ENCODE measurements at places on chromosomes 4 and X.
A peak's percentile ranks its signal among the peaks of the same experiment; 100 is the strongest.

DNA sequence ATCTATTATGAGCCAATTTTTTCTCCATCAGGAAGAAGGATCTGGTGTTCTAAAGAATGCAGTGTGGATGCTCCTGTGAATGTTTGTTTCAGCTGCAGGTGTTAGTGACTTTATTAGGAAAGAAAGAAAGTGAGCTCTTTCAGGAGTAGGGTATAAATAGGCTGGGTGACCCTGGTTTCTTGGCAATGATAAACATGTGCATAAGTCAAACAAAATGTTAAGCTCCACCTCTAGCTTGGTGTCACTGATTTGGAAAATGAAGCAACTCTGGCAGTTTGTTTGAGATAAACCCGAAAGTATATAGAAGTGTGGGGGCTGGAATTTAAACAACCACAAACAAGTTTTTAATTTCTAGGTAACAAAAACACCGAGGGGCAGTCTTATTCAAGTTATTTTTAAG lies 152.3 kb downstream of the COL4A6 start:
- no peak overlapping the region for H3K27ac ChIP-seq
- no peak overlapping the region for H3K4me3 ChIP-seq
- H3K4me1 ChIP-seq = no peaks in the 10 kb centered on the region
- H3K27me3 ChIP-seq = no peaks in the 10 kb centered on the region
- no peak for DNase-seq

- no peak overlapping the region for H3K27ac ChIP-seq
- no peaks in the 10 kb centered on the region for H3K27me3 ChIP-seq
- H3K4me1 ChIP-seq = no peaks in the 10 kb centered on the region
- DNase-seq = no peak
- H3K4me3 ChIP-seq = no peak overlapping the region
- H3K36me3 ChIP-seq = no peaks in the 10 kb centered on the region
Measured at GRCh38 chrX:139290310-139290709, 240.2 kb upstream of the F9 start.

DNA sequence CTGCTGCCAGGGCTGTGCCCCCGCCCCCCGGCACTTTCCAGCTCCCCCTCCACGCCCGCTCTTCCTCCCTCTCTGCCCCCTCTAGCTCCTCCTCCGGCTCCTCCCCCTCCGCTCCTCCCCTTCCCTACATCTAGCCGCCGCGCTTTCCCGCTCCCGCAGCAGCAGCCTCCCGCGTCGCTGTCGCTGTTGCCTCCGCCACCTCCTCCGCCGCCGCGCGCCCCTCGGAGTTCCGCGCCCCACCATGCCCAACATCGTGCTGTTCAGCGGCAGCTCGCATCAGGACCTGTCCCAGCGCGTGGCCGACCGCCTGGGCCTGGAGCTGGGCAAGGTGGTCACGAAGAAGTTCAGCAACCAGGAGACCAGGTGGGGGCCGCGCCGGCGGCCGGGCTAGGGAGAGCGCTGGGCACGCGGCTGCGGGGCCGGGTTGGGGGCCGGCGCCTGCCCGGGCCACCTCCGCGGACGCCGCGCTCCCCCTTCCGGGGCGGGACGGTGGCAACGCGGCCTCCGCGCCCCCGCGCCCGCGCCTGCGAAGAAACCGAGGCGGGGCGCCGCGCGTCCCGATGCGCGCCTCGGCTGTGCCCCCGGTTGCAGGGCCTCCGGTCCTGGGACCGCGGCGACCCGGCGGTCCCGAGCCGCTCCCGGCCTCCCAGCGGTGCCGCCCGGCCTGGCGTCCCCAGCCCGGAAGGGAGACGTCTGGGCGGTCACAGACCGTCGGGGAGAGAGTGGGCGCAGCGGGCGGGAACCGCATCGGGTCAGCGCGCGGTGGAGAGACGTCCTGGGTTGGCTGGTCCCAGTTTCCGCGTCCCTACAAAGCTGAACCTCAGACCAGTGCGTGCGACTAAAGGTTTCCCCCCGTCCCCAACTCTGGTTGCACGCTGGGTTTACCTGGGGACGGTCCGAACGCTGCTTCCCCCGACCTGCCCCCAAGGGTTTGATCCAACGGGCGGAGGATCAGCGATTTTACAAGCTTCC lies at the start of gene PRPS2:
PRPS2 (plus strand) TSS at position 156 of the 972 bp plus-strand sequence; CDS start at position 242, 86 bp downstream.
- DNase-seq = peak; percentile 85
- H3K4me3 ChIP-seq = peak within 1 kb of the TSS; percentile 82
- peaks cover 10% of the 10 kb centered on the region for H3K27me3 ChIP-seq
- peak within 1 kb of the TSS; percentile 89 for H3K27ac ChIP-seq

DNA sequence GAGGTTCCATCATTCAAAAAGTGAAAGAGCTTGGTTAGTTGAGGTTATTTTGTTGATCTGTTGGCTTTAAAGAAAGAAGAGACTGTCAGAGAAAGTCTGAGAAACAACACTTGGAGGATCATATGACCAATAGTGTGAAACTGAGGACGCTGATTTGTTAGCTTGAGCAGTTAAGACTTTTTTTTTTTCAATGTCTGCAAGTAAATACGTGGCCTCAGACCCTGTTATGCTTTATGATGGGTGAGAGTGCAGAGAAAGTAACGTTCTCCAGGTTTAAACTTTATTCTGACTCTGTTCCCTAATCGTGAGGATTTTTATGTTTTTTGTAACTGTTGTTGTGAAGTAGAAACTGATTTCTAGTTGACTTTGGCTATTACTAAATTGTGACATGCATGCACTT lies 45.9 kb downstream of the GAB1 start:
- H3K36me3 ChIP-seq = no peaks in the 10 kb centered on the region
- no peak for DNase-seq
- H3K27ac ChIP-seq = no peak overlapping the region

GRCh38 chr4:44446801-44447562 lies 1.6 kb downstream of the KCTD8 start:
- no peak overlapping the region for H3K4me3 ChIP-seq
- DNase-seq = no peak
- peak overlapping the region; percentile 42 for H3K27ac ChIP-seq

- H3K27ac ChIP-seq = no peak overlapping the region
- no peak for DNase-seq
- H3K36me3 ChIP-seq = no peaks in the 10 kb centered on the region
- H3K4me3 ChIP-seq = no peak overlapping the region
- H3K27me3 ChIP-seq = no peaks in the 10 kb centered on the region
- no peaks in the 10 kb centered on the region for H3K4me1 ChIP-seq
Measured at GRCh38 chr4:8394061-8394519, 46.4 kb downstream of the ACOX3 start.

DNA sequence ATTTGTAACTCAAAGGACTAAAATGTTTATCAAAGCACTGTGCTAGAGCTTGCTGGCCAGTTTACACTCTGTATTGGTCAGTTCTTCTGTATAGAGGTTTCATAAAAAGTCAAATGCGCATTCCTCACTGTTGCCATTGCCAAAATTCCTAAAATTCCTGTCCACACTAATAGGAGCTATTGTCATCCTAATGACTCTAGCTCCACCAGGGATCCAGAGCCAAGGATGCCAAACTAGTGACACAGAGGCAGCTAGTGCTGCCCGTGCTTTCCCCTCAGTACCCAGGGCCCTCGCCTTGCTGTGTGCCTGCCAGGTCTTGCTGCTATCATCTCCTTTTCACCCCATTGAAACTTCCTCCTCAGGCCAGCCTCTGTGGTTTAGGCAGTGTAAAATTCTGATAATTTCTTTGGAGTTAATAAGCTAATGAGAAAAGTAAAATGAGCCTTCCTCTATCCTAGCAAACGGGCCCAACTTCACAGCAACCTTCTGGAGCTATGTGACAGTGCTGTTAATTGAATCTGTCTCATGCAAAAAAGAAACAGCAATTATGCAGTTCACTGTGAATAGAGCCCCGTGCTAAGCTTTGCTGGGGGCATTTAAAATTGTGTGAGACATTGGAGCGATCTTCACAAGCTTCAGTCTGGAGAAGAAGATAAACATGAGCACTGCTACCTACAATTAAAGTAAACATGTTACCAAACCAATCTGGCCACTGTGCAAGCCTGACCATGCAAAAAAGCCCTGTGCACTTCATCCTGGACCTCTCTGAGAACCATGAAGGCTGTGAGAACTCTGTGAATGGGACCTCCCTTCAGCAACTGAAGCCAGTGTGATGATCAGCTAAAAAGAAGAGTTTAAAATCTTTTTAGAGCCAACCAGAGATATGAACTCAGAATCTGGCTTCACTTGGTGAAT lies 43.1 kb upstream of the FGF2 start:
- H3K27me3 ChIP-seq = peaks cover 9% of the 10 kb centered on the region
- no peak overlapping the region for H3K27ac ChIP-seq
- H3K4me3 ChIP-seq = no peak overlapping the region
- DNase-seq = no peak

GRCh38 chrX:132505116-132505515 lies 16.3 kb upstream of the MBNL3 start:
- DNase-seq = no peak
- no peaks in the 10 kb centered on the region for H3K36me3 ChIP-seq
- H3K27ac ChIP-seq = no peak overlapping the region

- no peaks in the 10 kb centered on the region for H3K36me3 ChIP-seq
- H3K27me3 ChIP-seq = no peaks in the 10 kb centered on the region
Measured at GRCh38 chr4:32440391-32440790, 1720.2 kb downstream of the PCDH7 start.

DNA sequence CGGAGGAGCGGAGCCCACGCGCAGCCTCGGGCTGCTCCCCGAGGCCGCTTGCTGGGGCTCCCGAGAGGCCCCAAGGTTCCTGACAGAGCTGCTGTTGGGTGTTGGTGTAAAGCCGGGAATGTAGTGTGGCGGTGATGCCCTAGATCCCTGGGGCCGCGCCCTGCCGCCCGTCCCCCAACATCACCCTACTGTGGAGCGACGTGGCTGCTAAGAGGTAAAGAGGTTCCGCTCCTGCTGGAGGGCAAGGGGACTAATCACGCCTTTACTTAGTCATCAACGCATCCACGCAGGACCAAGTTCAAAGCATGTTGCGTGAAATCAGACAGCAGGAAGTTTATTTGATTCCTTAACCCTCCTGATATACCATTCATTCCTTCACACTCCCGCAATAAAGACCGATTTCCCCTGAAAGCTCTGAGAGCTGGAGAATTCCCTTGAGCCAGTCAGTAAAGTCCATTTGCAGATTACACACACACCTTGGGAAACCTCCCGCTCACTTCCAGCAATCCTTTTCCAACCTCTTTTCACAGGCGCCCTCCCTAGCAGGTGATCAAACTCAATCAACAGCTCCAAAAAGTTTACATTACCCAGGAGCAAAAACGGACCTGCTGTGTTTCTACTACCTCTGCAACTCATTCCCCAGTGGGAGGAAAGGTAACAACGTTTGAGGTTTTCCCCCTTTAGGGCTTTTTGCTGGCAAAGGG lies 579 bp upstream of the GABRA2 start:
- H3K27me3 ChIP-seq = peaks cover 29% of the 10 kb centered on the region
- peaks cover 7% of the 10 kb centered on the region for H3K4me1 ChIP-seq
- no peaks in the 10 kb centered on the region for H3K36me3 ChIP-seq
- no peak overlapping the region for H3K27ac ChIP-seq
- no peak overlapping the region for H3K4me3 ChIP-seq

DNA sequence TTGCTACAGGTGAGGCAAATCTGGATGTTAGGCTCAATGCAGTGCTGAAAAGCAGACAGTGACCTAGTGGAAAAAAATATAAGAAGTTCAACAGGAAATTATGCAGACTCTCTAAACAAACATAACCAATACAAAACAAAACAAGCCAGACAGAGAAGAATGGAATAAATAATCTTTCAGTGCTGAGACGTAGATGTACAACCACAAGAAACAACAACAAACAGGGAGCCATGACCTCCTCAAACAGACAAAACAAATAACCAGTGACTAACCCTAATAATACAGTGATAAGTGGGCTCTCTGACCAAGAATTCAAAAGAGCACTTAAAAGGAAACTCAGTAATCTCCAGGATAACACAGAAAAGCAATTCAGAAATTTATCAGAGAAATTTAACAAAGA lies 239.3 kb downstream of the SLC39A8 start:
- H3K27ac ChIP-seq = no peak overlapping the region
- no peak overlapping the region for H3K4me3 ChIP-seq
- no peak for DNase-seq
- no peaks in the 10 kb centered on the region for H3K4me1 ChIP-seq

DNA sequence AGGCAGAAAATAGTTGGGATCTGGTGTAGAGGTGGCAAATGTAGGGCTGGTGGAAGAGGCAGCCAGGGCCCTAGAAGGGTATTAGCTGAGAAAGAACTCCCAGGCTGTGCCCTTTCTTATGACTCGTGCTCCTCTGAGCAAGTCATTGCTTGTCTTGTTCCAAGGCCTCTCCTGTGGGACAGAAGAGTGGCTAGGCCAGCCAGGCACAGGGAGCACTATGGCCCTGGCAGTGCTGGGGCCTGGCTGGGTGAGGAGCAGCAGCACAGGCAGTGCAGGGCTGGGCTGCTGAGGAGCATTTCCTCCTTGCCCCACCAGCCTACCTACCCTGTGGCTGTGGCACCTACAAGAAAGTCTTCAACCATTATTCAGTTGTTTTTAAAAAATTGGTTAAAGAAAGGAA lies 298.5 kb upstream of the NR3C2 start:
- H3K4me1 ChIP-seq = no peaks in the 10 kb centered on the region
- H3K27me3 ChIP-seq = no peaks in the 10 kb centered on the region
- no peak overlapping the region for H3K27ac ChIP-seq
- no peak for DNase-seq

GRCh38 chr4:155473420-155474095 lies 96.8 kb upstream of the MAP9 start:
- H3K27ac ChIP-seq = no peak overlapping the region
- no peaks in the 10 kb centered on the region for H3K36me3 ChIP-seq
- H3K4me1 ChIP-seq = no peaks in the 10 kb centered on the region

GRCh38 chr4:98656443-98656842 lies 2.0 kb downstream of the TSPAN5 start:
- peaks cover 12% of the 10 kb centered on the region for H3K36me3 ChIP-seq
- H3K4me1 ChIP-seq = peaks cover 61% of the 10 kb centered on the region
- peak overlapping the region; percentile 90 for H3K4me3 ChIP-seq
- no peak for DNase-seq

DNA sequence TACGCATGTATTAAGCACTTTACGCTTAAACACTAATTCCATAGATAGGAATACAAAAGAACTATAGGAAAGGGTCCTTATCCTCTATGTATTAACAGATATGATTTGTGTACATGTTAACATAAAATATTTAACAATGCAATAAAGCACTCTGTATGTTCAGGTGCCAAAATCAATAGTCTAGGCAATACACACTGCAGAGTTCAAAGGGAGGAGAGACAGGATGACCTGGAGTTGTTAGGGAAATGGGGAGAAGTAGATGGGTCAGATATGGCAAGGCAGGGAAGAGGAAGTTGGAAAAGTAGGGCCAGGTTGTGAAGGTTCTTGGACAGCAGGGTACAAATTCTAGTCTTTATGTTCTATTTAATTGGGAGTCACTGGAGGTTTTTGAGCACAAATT lies 2.9 kb downstream of the SGCB start:
- peaks cover 31% of the 10 kb centered on the region for H3K4me1 ChIP-seq
- H3K4me3 ChIP-seq = no peak overlapping the region
- DNase-seq = no peak
- no peak overlapping the region for H3K27ac ChIP-seq

GRCh38 chr4:65825116-65825753 lies 154.9 kb upstream of the EPHA5 start:
- no peak overlapping the region for H3K27ac ChIP-seq
- no peaks in the 10 kb centered on the region for H3K27me3 ChIP-seq
- DNase-seq = no peak
- H3K4me3 ChIP-seq = no peak overlapping the region
- H3K36me3 ChIP-seq = no peaks in the 10 kb centered on the region

- no peak overlapping the region for H3K4me3 ChIP-seq
- H3K4me1 ChIP-seq = no peaks in the 10 kb centered on the region
- no peak for DNase-seq
- no peak overlapping the region for H3K27ac ChIP-seq
- no peaks in the 10 kb centered on the region for H3K27me3 ChIP-seq
- H3K36me3 ChIP-seq = no peaks in the 10 kb centered on the region
Measured at GRCh38 chr4:160928482-160928881, 1235.3 kb downstream of the FSTL5 start.

- H3K36me3 ChIP-seq = no peaks in the 10 kb centered on the region
- no peak overlapping the region for H3K4me3 ChIP-seq
- no peaks in the 10 kb centered on the region for H3K4me1 ChIP-seq
- DNase-seq = no peak
- no peak overlapping the region for H3K27ac ChIP-seq
Measured at GRCh38 chr4:8831221-8832112, 40.2 kb downstream of the HMX1 start.
